ENCODE measurements at places on chromosomes 1 and 21.

- DNase-seq: no peak
Observed at GRCh38 chr21:29130270-29130969, at the start of gene MAP3K7CL. Gene MAP3K7CL, plus strand, starts transcription at chr21:29130644. Its CDS starts 2,701 bp downstream, at chr21:29133345.

- DNase-seq: no peak
Observed at GRCh38 chr1:24027838-24028468, 47.8 kb upstream of the SRSF10 start.

DNA sequence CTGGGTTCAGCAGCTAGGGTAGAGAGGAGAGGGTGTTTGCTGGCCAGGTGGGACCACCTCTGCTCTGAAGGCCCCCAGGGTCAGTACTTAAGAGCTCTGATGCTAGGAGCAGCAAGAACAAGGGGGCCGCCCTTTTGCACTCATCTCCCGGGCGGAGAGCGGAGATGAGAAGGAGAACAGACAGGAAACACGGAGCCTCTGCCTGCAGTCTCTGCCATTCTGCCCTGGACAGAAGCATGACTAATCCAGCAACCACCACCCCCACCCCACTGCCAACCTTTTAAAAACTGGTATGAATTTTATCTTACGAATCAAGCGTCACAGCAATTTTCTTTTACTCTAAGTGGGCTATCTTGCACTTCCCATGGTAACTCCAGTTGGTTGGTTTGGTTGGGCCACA is 34.5 kb downstream of the PARP1 start:
- no peak for DNase-seq

- DNase-seq: no peak
Observed at GRCh38 chr1:50424045-50424883, 1.0 kb upstream of the DMRTA2 start.

DNA sequence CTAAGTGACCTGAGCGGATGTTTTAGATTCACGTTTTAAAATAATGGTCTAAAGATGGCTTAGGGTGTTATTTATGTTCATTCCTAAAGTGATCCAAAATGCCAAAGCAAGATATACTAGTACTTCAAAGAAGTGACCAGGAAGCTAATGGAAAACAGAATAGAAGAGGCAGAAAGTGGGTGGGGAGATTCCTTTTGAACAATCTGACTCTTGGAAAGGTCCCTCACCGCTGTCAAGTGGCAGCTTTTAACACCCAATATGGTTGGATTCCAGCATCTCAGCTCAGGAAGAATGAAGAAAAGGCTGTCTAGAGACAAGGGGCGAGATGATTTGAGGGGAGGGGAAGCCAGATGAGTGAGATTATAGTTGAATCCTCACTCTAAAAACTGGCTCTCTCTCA is 90.3 kb downstream of the SCMH1 start:
- no peak for DNase-seq

- DNase-seq: no peak
Observed at GRCh38 chr1:154628121-154628405, 20.1 kb upstream of the ADAR start.

GRCh38 chr21:42567861-42568260 is 54.2 kb downstream of the SLC37A1 start:
- no peak for DNase-seq

GRCh38 chr1:35285771-35286606 is 17.5 kb downstream of the ZMYM4 start:
- DNase-seq: no peak

DNA sequence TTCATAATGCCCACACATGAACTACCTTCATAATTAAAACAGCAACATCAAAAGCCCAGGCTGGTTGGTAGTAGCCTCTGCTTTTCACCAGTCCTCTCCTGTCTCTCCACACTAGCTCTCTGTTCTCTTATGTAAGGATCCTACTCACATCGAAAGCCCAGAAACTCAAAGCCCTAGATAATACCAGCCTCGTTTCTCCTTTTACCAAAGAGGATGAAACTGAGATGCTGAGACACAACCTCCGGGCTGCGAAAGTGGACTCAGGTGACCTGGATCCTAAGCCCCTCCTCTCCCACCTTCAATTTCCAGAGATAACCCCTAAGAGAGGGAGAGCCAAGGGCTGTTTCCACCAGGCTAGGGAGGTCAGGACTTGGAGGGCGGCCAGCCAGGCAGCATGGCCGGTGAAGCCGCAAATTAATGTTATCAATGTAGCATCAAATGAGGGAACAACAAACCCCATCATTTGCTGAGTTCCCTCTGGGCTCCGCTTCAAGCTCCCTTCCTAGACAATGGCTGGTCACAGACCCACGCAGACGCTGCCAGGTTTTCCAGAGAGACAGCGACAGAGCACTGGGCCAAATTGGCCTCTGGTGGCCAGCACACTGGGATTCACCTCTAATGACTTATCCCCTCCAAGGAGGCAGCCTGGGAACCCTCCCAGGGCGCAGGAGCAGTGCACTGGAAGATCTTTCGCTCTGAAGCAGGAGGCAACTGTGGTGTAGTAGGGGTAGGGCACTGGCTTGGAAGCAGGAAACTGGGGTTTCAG is 20.7 kb upstream of the STMN1 start:
- no peak for DNase-seq

GRCh38 chr1:182122256-182122912 is 60.9 kb upstream of the ZNF648 start:
- DNase-seq: no peak

- DNase-seq: no peak
Observed at GRCh38 chr1:163361123-163361934, 39.6 kb downstream of the NUF2 start.

DNA sequence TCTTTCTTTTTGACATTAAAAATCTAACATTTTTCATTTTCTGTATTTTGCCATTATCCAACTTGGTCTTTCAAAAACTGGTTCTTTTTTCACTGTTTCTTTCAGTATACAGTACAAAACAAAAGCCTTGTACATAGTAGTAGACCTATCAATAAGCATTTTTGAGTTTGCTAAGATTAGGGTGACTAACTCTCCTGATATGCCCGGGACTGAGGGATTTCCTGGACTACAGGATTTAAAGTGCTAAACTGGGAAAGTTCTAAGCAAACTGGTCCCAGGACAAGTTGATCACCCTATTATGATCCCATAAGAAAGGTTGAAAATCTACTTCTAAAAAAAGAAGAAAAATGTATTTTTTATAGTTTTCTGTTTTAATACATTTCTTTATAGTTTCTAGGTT is 120.9 kb downstream of the USP25 start:
- no peak for DNase-seq

DNA sequence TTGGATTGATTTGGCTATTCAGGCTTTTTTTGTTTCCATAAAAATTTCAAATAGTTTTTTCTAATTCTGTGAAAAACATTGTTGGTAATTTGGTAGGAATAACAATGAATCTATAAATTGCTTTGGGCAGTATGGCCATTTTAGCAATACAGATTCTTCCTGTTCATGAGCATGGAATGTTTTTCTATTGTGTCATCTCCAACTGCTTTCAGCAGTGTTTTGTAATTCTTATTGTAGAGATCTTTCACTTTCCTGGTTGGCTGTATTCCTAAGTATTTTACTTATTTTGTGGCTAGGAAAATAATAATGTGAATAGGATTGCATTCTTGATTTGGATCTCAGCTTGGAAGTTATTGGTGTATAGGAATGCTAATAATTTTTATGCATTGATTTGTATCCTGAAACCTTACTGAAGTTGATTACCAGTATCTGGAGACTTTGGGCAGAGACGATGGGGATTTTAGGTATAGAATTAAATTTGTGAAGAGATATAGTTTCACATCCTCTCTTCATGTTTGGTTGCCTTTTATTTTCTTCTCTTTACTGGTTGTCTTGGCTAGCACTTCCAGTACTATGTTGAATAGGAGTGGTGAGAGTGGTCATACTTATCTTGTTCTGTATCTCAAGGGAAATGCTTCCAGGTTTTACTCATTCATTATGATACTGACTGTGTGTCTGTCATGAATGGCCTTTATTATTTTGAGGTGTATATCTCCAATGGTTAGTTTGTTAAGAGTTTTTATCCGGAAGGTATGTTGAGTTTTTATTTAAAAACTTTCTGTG is 57.3 kb downstream of the DRAM2 start:
- no peak for DNase-seq

DNA sequence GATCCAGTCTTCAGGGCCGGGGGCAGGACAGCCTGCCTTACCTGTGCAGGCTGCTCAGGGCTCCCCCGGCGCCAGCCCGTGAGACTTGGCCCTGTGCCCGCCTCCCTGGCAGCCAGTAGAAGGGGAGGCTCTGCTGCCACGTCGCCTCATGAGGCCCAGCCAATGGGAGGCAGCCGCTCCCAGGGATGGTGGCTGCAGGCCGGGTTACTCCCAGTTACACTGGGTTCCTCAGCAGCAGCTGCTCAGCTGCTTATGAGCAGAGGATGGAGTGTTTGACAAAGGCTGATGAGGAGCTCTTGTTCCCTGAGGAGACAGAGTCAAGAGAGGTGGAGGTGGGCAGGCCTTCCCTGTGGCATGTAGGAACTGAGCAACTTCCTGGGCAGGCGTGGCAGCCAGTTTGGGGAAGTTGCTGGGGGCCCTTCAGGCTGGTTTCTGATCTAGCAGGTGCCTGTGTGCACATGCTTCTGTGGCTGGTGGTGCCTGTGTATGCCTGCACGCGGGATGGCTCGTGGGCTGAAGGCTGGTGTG is 5.5 kb downstream of the MFSD2A start:
- DNase-seq: no peak

DNA sequence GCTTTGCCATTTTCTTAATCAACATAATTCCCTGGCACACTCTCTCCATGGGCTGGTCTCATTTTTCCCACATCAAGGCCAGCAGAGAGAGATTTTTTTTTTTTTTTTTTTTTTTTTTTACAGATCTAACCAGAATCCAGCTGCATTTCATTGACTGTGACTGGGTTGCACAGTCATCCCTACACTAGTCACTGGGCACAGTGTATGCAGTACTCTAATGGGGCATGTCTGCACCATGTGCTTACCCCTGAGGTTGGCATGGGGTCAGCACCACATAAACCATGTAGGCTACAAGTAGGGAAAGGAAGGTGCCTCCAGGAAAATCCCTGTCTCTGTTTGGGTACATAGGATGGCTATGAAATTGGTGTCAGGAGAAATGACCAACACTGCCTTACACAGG is 64.1 kb upstream of the LRP8 start:
- no peak for DNase-seq

DNA sequence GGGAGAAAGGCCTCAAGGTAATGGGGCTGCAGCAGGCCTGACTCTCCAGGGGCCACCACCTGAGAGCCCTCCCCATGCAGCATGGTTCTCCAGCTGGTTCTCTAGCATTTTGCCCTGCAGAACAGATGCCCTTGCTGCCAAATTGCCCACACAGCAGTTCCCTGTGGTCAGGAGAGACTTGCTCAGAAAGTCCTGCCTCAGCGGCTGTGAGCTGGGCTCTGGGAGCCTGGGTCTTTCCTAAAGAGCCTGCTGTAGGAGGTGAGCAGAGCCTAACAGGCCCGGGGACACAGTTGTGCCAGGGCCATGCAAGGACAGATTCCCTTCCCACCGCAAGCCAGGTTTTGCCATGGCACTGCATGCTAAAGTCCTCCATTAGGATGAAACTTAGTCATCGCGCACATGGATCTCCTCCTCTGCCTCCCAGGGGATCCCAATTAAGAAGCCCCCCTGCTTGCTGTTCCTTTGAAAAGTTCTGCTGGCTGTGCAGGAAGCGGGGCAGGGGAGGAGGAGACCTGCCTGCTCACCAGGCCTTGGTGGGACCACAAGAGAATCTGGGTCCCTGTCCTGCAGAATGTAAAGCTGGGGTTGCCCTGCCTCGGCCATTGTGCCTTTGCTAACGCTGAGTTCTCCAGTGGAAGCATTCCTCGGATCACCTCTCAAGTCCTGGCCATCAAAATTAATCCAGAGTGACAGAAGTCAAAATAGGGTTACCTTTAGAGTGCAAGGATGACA is 21.4 kb downstream of the TEX35 start:
- no peak for DNase-seq

DNA sequence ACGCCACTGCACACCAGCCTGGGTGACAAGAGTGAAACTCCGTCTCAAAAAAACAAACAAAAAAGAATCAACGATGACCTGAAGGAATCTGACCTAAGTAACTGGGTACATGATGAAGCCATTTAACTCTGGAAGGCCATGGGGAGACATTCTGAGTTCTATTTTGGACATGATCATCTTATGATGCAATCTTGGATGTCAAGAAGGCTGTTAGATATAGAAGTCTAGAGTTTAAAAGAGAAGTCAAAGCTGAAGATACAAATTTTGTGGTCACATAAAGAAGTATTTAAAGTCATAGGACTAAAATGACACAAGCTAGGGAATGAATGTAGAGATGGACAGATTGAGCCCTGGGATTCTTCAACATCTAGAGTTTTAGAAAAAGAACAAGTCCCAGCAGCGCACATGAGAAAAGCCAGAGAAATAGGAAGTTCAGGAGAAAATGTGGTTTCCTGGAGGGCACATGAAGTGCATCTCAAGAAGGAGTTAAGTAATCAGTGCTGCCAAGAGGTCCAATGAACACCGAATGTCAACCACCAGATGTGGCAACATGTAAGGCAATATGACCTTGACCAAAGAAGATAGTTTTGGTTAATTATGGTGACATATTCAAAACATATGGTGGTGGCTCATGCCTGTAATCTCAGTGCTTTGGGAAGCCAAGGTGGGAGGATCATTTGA is 26.8 kb downstream of the ELK4 start:
- no peak for DNase-seq

DNA sequence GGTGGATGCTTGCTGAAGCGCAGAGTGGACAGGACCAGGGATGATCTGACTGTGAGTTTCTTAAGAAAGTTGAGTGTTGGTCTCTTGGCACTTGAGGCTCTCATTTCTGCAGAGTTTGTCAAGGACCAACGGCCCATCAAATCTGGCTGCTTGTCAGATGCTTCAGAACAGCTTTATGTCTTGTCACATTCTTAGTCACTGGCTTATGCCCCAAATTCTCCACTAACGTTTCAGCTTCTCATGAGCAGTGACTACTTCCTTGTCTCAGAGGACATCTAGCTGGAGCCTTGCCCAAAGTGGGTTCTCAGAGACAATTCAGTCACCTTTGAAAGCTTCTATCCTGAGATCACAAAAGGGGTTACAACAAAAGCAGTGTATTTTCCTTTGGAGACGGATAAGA is 92.3 kb downstream of the ST6GALNAC5 start:
- DNase-seq: no peak

DNA sequence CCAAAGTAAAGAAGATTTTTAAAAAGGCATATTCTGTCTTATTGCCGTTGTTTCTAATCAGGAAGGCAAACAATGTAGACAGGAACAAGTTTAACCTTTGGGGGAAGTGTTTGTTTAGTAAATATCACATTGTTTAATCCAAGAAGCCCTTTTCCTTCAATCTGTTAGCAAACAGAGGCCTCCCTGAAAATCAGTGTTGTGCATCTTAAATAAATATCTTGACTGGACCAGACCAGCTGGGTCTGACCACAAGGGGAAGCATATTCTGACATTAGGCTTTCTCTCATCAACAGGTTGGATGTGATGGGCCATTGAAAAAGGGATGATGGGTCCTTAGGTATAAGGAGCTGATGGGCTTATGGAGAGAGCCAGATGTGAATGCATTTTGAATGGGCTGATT is 81.8 kb upstream of the SGIP1 start:
- no peak for DNase-seq

- no peak for DNase-seq
Observed at GRCh38 chr1:44454704-44455103, 49.6 kb downstream of the RNF220 start.

DNA sequence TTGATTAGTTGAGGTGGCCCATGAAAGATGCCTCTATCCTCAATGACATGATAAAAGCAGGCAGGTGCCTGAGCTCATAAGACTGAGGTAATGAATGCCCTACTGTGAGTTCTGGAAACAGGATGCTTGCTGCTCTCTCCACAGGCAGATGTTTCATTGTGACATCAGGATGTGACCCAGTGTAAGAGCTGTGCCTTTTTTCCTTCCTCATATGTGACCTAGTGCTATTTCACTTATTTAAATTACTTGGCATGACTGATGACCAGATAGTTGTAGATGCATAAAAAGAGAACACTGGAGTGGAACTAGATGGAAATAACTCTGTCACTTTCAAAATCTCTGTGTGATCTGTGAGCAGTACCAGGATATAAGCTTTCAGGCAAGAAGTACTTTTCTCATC is 31.9 kb downstream of the KIF14 start:
- DNase-seq: no peak
